ENCODE measurements at places on chromosomes 2 and 18. TPM values are rescaled to one million over a fixed set of nuclear protein-coding genes. Genes with fewer than 3 reads are reported as not detected.

The ACVR1C gene
- not detected for total RNA-seq

The DLX2 gene
- total RNA-seq, result not detected

The DPP4 gene
- total RNA-seq, result 3.0 TPM

The RTP5 gene
- total RNA-seq, result not detected

The LCT gene
- total RNA-seq, result 0.07 TPM

The TIGD1 gene
- total RNA-seq, result 2.9 TPM
